Cerebellar cortex (tissue), 1 donor: ENCODE measurements at places on chromosomes 5 and 9.
A peak's percentile ranks its signal among the peaks of the same experiment; 100 is the strongest.

- DNase-seq, result no peak
Measured at GRCh38 chr5:179154346-179154990, 94.3 kb downstream of the ZNF354C start.

DNA sequence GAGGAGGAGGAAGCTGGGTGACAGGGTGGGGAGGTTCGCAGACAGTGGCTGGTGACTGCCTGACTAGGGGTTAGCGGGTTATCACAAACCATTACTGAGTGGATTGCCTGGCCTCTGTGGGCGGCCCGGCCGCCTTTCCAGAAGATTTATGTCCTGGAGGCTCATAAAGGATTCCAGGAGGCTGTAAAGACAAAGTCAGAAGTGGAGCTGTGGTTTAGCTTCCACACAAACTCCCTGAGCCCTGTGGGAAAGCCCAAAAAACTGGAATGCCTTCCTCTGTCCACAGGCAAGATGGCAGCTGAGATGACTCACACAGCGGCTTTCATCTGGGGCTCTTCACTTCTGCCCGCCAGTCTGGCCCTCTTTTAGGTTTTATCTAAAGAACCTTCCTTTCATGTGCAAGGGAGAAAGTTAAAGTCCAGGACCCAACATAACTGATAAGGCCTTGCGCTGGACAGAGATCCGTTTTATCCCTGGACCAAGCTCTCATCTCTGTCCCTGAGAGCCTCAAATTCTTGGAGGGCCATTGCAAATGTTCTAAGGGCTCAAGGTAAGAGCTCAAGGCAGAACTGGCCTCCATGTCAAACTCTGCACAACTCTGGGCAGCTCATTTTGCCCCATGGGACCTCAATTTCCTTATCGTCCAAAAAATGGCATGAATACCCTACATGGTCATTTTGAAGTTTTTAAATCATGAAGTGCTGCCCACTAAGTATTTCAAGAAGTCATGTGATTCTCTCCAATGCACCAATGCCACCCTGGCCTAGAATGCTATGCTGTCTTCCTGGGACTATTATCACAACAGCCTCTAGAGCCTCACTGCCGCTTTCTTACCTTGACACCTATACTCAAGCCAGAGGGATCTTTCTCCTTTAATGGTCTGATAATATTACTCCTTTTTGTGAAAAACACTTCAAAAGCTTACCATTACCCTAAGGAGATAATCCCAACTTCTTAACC lies 249.4 kb upstream of the TRIM32 start:
- DNase-seq, result no peak

- no peak for DNase-seq
Measured at GRCh38 chr9:2332663-2333062, 288.9 kb upstream of the VLDLR start.

GRCh38 chr5:172276214-172276613 lies 7.3 kb downstream of the UBTD2 start:
- DNase-seq, result peak; percentile 20

DNA sequence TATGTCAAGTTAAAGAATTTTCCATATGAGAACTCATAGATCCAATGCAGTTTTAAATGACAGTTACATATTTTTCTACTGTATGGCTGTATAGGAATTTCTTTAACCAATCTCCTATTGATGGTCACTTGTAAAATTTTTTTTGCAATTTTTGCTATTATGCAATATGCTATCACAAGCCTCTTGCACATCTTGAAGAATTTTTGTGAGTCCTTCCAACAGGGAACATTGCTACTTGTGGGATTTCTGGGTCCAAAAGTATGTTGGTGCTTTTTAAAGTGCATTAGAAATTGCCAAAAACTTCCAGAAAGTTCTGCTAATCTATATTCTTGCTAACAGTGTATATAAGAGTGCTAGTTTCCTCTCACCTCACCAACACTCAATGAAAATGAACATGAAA lies 65.1 kb downstream of the NPR3 start:
- DNase-seq, result no peak

DNA sequence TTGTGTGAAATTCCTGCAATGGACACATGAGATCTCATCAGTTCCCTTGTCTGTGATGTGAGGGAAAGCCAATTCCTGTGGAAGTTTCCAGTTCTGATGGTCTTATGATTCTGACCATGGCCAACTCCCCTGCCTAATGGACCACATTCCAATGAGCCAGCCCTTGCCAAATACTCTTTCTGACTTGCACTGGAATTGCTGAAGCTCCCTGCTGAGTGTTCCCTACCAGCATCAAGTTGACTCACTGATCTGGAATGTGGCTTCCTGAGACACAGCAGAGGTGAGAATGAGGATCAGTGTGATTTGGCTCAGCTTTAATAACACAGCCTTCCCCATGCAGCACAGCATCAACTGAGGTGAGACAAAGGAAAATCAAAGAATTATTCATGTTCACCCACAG lies 427.8 kb downstream of the KDM4C start:
- DNase-seq, result peak; percentile 86

- peak; percentile 25 for DNase-seq
Measured at GRCh38 chr5:149002761-149003689, 59.8 kb downstream of the SH3TC2 start.

DNA sequence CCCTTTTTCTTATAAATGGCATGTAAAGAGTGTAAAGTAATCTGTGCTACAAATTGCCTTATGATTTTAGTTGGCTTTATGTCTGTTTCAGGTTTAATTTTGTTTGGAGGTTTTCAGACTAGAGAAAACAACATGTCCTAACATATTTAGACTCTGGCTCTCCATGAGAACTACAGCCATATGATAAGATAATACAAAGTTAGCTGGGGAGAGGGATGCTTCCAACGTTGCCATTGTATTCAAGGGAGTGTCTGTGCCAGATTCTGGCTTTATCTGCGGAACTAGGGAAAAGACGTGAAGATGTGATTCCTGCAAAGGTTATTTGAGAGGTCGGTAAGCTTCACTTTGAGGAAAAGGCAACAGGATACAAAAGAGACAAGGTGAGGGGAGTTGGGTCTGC lies 140.0 kb upstream of the OTULINL start:
- no peak for DNase-seq

DNA sequence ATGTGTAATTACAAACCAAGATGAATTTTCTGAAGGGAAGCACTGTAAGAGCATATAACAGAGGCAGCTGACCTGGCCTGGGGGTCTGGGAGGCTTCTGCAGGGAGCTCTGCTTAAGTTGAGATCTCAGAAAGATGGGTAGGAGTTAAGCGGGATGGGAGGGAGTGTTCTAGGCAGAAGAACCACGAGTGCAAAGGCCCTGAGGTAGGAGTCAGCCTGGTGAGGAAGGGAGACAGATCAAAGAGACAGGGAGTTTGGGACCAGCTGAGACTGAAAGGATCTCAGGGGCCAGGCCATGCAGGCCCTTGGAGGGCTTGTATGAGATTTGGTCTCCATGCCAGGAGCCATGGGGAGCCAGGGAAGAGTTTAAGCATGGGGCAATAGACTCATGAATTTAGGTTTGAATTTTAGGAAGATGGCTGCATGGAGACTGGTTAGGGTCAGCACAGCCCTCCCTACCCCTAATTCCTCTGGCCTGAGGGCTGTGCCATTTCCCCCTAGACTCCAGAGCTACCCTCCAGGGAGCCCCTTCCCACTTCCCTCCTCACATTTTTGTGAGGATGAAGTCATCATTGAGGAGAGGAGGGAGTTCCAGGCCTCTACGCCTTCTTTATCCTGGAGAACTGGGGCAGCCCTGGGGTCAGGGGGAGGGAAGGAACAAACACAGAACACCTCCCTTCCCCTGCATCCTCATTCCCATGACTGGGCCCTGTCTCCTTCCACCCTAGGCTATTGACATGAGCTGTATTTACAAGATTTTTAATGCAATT lies 4.8 kb upstream of the ARAP3 start:
- DNase-seq, result no peak

DNA sequence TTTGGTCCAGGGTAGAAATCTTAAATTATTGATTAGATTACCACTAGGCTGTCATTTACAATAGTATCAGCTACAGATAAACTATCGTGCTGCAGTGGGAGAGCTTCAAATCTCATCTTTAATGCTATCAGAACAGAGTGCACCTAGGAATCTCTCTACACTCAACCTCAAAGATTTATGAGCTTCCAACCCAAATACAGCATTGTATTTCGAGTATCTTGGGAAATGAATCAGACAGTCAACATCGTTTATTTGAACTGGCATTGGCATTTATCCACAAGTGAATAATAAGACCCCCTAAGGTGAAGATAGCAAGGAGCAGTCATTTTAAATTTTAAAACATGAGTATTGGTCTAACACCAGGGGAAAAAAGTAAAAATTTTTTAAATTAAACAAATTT lies 1203.2 kb downstream of the CDH12 start:
- DNase-seq, result no peak
